Astrocyte of the cerebellum (primary cell): ENCODE measurements at places on chromosomes 6 and 20.
A peak's percentile ranks its signal among the peaks of the same experiment; 100 is the strongest.

- DNase-seq = no peak
Measured at GRCh38 chr6:10414756-10415616, at the start of gene TFAP2A. Gene TFAP2A, minus strand, starts transcription at chr6:10415074. Its CDS starts 83 bp downstream, at chr6:10414991.

GRCh38 chr6:135054226-135054568 lies 425 bp downstream of the HBS1L start:
- DNase-seq = no peak

GRCh38 chr6:166612471-166612881 lies 14.6 kb downstream of the RPS6KA2 start:
- no peak for DNase-seq

DNA sequence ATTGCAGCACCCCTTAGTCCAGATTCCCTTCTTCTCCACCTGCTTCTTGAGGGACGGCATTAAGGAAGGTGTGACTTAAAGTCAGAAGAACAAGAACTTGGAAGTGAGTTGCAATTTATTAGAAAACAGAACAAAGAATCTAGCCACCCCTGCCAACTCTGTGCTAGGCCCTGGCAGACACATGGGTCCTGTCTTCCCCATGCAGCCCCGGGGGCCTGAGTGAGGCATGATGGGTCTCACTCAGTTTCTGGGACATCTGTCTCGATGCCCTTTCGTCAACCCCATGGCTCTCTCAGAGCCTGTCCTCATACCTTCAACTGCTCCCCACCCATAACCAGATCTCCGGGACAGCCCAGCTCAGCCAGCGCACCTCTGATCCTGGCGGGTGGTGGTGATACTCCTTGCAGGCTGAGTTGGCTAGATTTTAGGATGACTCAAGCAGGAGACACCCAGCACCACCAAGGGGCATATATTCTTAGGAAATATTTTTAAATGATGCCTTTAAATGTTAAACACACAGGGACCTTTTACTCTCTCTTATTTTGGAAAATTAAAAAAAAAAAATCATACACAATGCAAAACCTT lies 143.2 kb upstream of the RNF24 start:
- DNase-seq = no peak

DNA sequence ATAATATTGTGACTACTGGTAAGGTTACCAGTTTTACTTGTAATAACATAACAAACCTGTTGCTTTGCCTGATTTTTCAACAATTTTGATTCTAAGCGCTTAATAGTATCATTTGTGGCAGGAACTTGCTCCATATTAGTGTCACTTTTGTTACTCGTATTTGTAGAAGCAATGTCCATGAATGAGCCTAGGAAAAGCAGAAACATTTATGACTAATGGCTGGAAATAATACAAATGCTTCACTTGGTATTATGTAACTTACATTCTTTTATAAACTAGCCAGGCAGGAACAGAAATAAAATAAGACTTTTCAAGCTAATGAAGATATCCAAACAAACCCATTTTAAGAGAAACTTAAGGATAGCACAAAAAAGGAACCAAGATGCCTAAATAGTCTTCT lies 38.9 kb downstream of the MAP3K7 start:
- DNase-seq = no peak

DNA sequence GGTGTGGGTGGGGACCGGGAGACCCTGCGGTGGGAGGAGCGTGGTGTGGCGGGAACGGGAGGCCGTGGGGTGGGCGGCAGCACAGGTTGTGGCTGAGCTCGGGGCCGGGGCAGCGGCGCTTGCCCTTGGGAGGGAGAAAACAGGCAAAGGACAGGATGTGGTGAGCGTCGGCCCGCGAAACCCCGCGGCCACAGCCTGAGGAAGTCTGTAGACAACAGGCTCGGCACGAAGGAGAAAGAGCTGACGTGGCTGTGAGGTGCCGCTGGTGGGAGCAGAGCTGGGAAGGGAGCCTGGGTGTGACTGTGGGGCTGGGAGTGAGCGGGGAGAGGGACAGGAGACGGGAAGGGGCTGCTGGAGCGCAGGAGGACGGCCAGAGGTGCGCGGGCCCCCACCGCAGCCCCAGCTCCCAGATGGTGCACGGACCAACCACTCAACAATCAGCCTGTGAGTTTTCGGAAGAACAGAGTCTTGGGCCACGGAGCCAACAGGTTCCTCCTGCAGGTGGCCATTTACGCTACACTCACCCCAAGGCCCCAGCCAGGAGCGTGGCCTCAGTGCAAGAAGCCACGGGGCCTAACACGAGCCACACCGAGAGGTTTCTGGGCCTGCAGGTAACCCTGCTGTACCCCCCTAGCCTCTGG lies 202.8 kb downstream of the DLL1 start:
- no peak for DNase-seq

- peak; percentile 4 for DNase-seq
Measured at GRCh38 chr20:62688855-62689460, 19.7 kb upstream of the NTSR1 start.

DNA sequence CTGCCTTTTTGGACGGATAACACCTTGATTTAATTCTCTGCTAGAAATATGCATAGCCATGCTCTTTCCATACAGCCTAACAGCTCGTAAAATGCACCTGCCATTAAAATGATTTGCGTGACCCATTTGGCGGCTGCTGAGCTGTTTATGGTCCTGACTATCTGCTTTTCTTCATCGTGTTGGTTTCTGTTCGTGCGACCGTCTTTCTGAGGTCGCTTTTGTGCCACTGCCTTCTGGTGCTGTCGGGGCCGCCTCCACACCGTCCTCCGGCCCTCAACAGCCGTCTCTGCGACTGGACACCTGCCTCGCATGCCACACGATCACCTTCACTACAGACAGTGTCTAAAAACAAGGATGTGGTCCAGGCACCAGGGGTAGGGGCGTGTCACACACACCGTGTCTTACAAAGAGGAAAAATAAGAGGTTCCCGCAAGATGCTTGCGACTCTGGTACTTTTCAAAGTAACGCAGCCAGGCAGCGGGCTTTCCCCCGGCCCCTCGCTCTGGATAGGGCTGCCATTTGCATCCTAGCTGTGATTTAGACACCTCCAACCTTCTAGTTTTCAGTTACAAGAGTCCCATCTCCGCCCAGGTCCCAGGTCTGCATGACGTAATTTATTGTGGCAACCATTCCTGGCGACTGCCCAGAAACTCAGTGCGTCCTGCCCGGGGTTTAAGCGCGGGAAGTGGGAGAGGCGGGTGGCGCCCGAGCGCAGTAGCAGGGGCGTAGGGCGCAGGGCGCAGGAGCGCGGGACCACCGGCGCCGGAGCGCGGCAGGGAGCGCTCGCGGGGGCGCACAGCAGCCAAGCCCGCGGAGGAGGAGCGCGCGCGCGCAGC lies at the start of gene STMND1:
STMND1 (plus strand) TSS at position 629 of the 836 bp plus-strand sequence. CDS start 208 bp downstream, outside the sequence.
- DNase-seq = no peak

DNA sequence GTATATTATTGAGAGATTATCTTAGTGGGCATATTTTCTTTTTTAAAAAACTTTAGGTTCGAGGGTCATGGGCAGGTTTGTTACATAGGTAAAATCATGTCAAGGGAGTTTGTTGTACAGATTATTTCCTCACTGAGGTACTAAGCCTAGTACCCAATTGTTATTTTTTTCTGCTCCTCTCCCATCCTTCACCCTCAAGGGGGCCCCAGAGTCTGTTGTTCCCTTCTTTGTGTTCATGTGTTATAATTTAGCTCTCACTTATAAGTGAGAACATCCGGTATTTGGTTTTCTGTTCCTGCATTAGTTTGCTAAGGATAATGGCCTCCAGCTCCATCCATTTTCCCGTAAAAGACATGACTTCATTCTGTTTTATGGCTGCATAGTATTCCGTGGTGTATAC lies 247.9 kb upstream of the RAB32 start:
- no peak for DNase-seq

GRCh38 chr20:64155258-64156135 lies 8.8 kb upstream of the MYT1 start:
- no peak for DNase-seq

DNA sequence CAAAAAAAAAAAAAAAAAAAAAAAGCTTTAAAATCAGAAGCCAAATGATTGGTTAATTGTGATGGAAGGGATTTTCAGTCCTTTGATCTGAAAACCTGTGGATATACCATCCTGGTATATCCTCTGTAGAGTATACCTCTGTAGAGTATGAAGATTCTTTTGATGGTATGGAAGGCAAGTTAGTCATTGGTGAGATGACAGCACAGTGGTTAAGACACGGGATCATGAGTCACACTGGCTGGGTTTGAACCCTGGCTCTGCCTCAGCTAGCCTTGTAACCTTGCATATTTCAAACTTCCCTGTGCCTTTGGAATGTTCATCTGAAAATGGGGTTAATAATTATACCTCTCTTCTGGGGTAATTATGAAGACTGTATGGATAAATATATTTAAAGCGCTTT lies 179.3 kb downstream of the CARMIL1 start:
- DNase-seq = peak; percentile 33

DNA sequence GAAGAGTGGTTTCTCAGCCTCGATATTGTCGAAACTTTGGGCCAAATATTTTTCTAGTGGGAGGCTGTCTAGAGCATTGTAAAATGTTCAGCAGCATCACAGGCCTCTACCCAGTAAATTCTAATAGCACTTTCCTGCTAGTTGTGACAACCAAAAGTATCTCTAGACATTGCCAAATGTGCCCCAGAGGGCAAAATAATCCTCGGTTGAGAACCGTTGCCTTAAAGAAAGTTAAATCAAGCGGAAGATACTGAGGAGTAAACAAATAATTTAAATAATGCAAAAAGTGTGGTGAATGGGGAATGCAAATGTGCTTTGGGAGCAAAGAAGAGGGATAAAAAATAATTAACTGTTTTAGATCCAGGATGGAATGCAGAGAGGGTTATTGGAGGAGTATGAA lies 106.4 kb upstream of the ASCC3 start:
- no peak for DNase-seq

DNA sequence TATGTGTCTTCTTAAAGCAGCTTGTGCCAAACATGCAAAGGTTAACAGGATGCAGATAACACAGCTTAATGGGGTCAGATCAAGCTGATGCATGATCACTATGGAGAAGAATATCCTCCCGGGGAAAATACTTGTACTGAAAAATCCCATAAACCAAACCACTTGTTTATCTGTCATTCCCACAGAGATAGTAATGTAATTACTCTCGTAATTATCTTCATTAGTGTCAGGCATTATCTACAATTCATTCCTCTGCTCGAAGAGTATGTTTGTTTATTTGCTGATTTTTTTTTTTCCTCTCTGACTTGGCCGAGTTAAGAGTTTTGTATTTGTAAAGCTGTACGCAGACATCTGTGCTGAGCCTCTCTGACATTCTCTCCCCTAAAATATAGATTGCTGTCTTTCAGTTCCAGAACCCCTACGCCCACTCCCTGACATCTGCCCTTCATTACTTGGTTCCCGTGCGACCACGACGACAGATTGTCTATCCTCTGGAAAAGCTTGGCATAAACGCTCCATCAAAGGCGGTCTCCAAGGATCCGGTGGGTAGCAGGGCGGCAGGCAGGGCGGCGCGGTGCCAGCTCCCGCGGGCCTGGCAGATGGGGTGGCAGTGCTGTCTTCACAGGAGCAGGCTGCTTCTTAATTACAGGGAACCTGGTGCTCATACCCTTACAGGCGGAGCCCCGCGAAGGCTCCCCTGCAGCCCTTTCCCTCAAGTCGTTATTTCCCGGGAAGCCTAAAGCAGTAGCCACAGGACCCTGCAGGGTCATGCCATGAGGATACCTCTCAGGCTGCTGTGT lies 147.2 kb downstream of the CFAP61 start:
- DNase-seq = no peak

GRCh38 chr6:87623248-87623647 lies 33.3 kb downstream of the ORC3 start:
- no peak for DNase-seq

DNA sequence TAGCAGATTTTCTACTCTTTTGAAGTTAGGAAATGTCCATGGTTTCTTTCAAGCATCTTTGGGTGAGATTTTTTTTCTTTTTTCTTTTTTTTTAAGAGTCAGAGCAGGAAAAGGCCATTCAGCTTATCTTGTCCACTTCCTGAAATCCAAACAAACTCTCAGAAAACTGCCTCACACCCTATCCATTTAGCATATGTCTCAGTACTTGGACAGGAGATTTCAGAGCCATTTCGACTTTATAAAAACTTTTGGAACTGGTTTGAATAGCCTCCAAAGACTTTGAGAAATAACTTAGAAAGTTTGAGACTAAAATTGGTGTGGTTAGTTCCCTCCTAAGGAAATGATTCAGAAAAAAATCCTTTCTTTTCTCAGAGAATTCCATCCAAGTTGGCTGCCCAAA lies 125.1 kb downstream of the MYLK4 start:
- DNase-seq = no peak

GRCh38 chr6:53119349-53119748 lies 29.3 kb downstream of the GCM1 start:
- no peak for DNase-seq

DNA sequence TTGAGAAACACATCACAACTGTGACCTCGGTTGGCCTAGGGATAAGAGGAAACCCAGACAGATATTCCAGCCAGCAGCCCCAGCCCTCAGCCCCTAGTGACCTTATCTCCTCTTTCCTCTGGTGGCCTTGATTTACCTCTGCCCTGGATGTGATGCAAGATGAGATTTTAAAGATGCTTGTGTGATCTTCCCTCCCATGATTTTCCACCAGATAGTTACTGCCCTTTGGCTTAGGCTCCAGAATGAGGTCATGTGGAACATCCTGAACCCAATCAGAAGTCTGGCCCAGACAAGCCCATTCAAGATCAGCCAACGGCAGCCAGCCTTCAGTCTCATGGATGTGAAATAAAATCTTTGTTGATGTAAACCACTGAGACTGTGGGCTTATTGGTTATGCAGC lies 104.0 kb downstream of the BANF2 start:
- no peak for DNase-seq

- peak; percentile 32 for DNase-seq
Measured at GRCh38 chr20:49534255-49534712, 33.7 kb downstream of the PTGIS start.

DNA sequence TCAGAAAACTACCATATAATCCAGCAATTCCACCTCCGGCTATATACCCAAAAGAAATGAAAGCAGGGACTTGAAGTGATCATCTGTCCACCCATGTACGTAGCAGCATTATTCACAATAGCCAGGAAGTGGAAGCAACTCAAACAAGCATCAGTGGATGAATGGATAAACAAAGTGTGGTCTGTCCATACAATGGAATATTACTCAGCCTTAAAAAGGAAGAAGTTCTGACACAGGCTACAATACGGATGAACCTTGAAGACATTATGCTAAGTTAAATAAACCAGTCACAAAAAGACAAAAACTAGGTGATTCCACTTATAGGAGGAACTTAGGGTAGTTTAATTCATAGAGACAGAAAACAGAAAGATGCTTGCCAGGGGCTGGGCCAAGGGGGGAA lies 76.5 kb downstream of the ATP9A start:
- no peak for DNase-seq

- peak; percentile 72 for DNase-seq
Measured at GRCh38 chr20:14055127-14055742, 59.9 kb downstream of the MACROD2 start.
